ENCODE measurements at places on chromosomes 2 and 18.

- DNase-seq: no peak
Observed at GRCh38 chr2:120703330-120703994, 32.2 kb upstream of the GLI2 start.

DNA sequence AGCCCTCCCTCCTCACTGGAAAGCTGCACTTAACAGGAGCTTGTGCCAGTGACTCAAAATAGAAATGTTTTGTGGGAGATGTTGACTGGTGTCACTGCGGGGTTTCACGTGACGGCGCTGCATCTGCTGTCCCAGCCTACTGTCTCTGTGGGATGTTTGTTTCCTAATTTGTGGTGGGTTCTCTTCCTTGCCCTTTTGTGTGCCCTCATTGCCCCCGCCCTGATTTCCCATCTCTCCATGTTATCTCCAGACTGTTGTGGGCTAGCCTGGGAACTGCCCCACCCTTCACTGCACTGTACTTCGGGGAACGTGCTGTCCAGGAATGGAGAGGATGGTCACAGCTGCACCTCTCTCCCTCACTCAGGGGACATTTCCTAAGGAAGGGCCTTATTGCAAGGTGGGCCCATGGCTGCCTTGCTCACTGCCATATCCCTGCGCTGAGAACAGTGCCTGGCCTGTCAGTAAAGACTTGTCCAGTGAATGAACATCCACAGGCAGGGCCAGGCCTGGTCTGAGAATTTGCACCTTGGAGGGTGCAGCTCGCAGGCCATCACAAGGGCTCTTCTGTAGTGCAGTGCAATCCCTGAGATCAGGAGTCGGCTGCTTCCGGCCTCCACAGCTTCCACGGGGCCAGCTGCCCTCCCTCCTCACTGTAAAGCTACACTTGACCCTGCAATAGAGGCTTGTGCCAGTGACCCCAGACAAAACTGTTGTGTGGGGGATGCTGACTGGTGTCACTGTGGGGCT, 18.1 kb downstream of the ZAP70 start:
- no peak for DNase-seq

- DNase-seq: no peak
Observed at GRCh38 chr2:224404796-224405195, 2.9 kb upstream of the FAM124B start.

DNA sequence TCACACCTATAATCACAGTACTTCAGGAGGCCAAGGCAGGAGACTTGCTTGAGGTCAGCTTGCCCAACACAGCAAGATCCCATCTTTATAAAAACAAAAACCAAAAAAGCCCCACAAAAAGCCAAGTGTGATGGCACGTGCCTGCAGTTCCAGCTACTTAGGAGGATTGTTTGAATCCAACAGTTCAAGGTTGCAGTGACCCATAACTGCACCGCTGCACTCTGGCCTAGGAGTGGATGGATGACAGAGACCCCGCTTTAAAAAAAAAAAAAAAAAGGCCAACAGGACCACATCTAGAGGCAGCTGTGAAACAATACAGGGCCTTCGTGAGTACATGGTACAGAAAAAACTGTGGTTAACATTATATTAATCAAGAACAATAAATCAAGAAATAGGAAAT, 56.2 kb downstream of the PRPF40A start:
- DNase-seq: no peak

DNA sequence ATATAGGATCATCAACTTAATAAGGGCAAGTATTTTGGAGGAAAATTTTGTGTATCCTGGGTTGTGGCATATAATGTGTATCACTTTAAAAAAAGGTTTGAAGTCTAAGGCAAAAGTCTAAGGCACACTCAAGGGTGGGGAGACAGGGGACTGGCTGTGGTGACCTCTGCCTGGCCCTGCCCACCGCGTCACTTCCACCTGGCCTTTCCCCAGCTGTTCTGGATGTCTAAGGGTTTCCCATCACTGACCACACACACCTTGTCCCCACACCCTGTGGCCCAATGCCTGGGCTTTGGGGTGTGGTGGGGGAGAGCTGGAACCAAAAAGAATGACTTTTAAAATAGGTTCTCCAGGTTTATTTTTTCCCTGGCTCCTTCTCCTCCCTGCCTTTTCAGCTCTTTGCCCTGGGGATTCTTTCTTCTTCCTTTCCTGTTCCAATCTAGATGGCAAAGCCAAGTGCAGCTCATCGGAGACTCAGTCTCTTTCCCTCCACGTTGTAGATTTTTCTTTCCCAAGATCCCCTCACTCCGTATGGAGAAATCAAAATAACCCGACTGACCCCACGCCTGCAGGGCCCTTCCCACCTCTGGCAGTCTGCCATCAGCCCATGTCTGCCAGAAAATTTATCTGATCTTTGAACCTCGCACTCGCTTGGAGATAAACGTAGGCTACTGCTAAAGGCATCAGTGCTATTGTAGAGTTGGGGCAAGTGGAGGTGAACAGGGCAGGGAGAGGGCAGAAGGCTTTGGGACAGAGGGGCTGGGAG, 257.2 kb downstream of the DYSF start:
- no peak for DNase-seq

DNA sequence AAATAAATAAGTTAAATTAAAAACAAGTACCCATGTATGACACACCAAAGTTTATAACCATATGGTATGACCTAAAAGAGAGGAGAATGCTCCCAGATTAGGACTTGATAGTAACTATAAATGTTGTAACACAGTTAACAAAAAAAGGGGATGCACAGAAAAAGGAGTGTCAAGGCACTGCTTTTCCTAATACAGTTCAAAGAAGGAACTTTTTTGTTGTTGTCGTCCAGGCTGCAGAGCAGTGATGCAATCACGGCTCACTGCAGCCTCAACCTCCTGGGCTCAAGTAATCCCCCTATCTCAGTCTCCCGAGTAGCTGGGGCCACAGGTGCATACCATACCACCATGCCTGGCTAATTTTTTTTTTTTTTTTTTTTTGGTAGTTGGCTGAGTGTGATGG, 2.7 kb downstream of the NARS1 start:
- DNase-seq: no peak

- DNase-seq: no peak
Observed at GRCh38 chr2:119106301-119106897, 52.2 kb downstream of the C1QL2 start.

DNA sequence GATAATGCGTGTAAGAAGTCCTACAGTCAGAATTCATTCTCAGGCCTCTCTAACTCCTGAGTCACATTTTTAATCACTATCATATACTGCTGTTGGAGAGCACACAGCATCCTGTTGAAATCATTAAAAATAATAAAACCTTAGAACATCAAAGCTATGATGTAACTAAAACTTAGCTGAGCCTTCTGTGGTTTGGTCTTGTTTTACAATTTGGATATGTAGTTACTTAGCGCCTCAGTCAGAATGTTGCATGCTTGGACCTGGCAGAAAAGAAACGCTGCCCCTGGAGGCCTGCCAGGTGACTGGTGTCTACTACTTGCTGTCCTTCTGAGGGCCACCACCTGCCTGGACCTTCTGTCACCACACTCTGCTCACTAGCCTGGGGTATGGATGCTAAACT, 261.1 kb upstream of the RASGRP3 start:
- DNase-seq: no peak

- DNase-seq: no peak
Observed at GRCh38 chr2:23220513-23221094, 164.4 kb upstream of the KLHL29 start.

- DNase-seq: no peak
Observed at GRCh38 chr18:5983488-5983887, 88.2 kb upstream of the TMEM200C start.

- no peak for DNase-seq
Observed at GRCh38 chr2:61045226-61045625, 20.4 kb upstream of the SANBR start.
